Central memory CD4-positive, alpha-beta T cell (primary cell): ENCODE measurements at places on chromosomes 13 and 19.

GRCh38 chr19:6861683-6862286, 25.6 kb upstream of the ADGRE1 start:
- no peak for DNase-seq

- DNase-seq = no peak
Observed at GRCh38 chr13:68850160-68850559, 1257.5 kb upstream of the ATXN8OS start.

DNA sequence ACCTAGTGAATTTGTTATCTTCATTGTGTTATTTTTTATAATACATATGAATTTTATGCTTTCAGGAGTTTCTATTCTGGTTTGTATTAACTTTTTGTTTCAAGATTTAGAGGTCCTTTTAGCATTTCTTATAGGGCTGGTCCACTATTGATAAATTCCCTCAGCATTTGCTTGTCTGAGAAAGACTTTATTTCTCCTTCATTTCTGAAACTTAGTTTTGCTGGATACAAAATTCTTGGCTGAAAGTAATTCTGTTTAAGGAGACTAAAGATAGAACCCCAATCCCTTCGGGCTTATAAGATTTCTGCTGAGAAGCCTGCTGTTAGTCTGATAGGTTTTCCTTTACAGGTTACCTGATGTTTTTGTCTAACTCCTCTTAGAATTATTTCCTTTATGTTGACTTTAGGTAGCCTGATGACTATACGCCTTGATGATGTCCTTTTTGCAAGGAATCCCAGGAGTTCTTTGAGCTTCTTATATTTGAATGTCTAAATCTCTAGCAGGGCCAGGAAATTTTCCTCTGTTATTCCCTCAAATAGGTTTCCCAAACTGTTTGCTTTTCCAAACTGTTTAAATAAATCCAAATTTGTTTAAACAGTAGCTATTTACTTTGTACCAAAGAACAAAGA, 127.1 kb downstream of the CYSLTR2 start:
- no peak for DNase-seq

- no peak for DNase-seq
Observed at GRCh38 chr13:73672492-73672891, 461.7 kb downstream of the KLF12 start.

DNA sequence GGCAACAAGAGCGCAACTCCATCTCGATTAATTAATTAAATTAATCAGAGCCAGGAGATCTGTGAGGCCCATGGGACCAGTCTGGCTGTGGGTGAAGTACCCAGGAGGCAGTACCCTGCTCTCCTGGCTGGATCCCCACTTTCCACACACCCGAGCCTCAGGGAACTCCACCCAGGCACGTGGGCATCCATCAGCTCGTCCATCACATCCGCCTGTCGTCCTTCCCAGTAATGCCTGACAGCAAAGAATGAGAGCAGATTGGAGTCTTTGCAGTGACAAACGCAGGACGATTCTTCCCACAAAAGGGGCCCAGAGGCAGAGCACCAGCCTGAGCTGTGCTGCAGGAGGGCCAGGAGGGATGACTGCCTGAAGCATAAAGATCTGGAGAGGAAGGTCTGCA, 35.8 kb downstream of the VSTM2B start:
- no peak for DNase-seq

GRCh38 chr19:49573425-49573824, 6.9 kb downstream of the NOSIP start:
- no peak for DNase-seq

GRCh38 chr19:55220525-55220924, 8.0 kb downstream of the TMEM86B start:
- DNase-seq = no peak

- no peak for DNase-seq
Observed at GRCh38 chr19:51607077-51607476, 23.1 kb downstream of the SIGLEC5 start.

DNA sequence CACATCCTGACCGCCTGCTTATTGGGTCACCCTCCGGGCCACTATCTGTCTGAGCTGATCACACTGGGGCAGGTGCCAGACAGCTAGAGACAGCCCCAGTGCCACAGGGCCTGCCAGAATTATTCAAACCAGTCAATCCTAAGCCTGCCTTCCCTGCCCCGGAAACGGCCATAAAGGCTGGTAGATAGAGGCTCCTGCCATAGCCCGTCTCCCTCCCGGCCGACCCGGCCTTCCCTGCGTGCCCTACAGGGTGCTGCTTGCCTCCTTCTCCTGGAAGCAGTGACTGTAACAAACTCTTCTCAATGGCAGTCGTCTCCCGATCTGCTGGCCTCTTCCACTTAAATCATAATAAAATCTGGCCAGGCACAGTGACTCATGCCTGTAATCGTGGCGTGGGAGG, 158.6 kb upstream of the SOX1 start:
- DNase-seq = no peak

DNA sequence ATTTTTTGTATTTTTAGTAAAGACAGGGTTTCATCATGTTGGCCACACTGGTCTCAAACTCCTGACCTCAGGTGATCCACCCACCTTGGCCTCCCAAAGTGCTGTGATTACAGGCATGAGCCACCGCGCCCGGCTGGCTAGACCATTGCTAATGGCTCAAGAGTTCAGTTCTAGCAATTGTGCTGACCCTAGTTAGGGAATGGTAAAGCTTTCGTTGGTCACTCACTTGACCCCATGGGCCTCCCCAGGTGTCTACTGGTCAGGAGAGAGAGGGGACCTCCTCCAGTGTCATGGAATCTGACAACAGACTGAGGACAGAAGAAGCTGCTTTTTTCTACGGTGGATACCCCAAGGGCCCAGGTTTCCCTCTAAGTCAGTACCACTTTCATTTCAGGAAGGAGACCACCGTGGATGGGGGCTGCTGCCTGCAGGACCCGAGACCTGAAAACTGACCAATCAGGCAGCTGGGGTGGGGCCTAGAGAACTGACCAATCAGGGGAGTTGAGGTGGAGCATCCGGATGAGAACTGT, 575 bp upstream of the ZNF556 start:
- no peak for DNase-seq

GRCh38 chr13:53848366-53848961, 819.9 kb downstream of the OLFM4 start:
- no peak for DNase-seq

DNA sequence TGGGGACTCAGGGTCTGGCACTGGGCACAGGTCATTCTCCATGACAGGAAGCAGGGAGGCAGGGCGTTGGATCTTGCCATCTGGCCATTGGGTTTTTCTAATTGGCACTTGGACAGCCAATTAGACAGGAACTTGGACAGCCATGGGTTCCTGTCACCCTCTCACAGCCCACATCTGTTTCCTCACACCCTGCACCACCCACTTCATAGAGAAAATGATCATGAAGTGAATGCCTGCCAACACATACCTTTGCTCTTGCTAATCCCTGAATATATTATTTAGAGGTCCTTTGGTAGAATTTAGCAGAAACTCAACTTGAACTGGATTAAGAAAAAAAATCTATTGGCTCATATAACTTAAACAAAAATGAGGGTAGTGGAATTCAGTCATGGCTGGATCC, 4.9 kb upstream of the OLFM2 start:
- DNase-seq = no peak

DNA sequence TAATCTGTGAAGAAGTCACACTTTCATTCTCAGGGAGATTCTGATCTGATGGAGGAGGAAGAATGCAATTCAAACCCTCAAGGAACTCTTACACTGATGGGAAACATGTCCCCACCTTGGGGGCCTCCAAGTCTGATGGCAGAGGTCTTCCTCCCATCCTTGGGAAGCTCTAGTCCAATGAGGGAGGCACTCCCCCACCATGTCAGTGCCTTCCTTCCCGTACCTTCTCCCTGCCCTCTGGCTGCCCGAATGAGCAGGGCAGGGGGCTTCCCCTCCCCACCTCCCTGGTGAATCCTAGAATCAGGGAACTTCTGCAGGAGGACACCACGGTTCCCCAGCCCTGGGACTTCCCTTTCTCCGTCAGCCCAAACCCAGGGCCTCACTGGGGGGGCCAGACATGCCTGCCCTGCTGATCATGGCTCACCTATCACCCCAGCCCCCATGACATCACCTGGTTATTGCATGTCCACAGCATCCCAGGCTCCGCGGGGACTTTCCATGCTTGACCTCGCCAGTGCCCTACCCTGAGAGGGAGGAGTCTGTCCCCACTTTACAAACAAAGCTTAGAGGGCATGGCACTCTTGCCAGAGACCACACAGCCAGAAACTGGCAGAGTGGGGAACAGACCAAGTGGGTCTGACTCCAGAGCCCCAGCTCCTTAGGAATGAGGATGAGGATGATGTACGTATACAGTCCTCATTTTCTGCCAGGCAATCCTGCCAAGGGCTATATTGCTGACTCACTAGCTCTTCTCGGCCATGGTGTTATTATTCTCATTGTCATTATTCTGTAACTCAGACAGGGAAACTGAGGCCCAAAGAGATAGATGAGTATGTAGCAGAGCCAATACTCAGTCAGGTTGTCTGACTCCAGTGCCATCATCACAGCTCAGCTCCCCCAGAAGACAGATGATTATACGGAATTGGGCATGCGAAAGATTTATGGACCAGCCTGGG, 9.6 kb upstream of the BCL3 start:
- no peak for DNase-seq

DNA sequence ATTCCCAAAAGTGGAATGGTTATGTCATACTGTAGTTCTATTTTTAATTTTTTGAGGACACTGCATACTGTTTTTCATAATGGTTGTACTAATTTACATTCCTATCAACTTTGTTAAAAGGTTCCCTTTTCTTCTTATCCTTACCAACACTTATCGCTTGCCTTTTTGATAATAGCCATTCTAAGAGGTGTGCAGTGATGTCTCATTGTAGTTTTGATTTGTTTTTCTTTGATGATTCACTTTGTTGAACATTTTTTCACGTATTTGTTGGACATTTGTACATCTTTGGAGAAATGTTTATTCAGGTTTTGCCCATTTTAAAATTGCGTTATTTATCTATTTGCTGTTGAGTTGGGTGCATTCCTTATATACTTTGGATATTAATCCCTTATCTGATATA, 188.8 kb upstream of the SPRY2 start:
- DNase-seq = no peak
